ENCODE measurements at places on chromosomes 2 and 18.

DNA sequence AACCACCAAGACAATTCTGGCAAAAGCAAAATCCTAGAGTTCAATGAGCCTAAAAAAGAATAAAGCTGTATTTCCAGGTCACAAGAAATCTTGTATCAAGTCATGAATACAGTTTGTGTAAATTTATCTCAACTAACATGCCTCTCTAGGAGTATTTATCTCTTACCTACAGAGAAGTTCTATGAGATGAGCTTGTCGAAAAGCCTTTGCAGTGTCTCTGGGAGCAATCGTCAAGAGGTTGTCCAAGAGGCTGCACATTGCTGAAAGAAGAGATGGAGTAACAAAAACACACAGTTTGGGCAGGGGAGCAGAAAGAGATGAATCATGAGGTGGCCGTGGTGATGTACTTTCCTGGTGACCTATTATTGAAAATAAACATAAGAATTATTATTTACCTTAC, 112.0 kb upstream of the CD226 start:
- DNase-seq = no peak

DNA sequence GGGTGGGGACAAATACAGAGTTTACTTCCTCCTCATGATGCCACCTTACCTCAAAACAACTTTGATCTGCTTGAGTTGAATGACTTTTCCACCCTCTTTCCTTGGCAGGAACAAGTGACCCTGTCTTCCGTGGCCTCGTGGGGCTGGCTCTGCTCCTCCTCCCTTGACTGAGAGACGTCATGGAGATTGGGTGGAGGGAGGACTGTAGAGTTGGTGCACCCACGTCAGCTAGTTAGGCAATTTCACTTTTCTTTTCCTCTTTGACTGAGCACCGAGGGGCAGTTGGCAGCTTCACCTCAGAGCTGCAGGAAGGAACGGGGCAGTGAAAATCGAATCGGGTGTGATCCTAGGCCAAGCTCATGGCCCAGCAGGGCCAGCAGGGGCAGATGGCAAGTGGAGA, at the start of gene SP140:
Gene SP140, plus strand, starts transcription at position 251 of the 400 bp plus-strand sequence. Its CDS starts 109 bp downstream, at position 360.
- DNase-seq = no peak

DNA sequence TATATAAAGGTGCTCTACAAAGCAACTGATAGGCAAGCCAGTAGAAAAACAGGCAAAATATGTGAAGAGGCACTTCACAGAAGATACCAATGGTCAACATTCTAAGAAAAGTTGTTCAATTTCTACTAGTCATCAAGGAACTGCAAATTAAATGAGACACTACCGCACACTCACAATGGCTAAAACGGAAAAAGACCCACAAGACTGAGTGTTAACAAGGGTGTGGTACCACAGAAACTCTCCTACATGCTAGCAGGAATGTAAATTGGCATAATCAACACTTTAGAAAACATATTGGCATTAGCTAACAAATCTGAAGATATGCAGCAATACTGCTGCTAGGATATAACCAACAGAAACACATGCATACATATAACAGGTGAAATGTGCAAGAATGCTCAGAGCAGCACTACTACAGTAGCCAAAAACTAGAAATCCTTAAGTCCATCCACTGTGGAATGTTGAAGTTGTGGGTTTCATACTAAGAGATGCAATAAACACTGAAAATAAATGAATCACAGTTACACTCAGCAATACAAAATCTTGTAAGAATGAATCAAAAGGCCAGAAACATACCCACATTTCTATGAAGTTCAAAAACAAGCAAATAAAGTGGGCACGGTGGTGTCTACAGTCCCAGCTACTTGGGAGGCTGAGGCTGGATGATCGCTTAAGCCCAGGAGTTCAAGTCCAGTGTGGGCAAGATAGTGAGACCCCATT, 9.2 kb downstream of the RNU4ATAC start:
- DNase-seq = no peak

DNA sequence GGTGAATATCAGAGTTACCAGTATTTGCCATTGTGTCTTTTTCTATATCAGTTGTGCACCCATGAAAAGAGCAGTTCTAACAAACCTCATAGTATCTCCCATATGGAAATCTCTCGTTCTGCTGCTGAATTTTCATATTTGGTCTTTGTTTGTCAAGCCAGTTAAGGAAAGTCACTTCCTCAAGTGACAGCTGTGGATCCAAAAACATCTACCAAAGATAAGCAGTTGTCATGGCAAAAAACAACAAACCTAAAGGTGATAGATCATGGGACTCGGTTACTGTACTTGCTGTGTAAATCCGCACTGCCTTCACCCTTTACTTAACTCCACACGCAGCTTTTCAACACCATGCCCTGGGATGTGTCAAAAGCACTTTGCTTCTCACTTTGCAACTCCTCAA, 17.3 kb downstream of the BMP10 start:
- DNase-seq = no peak

DNA sequence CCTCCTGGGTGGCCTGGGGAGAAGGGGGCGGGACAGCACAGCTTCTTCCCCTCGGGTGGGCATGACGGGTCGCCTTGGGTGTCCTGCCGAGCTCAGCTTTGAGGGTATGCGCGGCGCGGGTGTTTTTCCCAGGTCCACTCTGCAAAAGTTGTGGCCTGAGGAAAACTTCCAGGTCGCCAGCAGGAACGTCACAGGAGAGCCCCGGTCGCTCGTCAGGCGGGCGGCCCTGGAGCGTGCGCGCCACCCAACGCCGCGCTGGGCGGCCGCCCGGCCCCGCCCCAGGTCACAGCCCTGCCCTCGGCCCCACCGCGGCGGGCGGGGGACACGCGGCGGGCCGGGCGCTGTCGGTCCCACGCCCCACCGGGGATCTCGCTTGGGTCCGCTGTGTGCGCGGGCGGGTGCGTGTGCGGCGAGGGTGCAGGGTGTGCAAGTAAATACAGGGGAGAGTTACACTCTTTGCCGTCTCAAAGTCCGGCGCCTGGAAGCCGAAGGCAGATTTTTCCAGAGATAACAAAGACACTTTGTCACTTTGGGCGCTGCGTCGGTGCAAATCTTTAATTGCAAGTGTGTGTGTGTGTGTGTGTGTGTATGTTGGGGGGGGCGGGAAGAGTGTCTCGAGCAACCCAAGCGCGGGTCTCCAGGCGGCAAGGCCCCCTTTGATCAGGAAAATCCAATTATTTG, 616 bp upstream of the SP5 start:
- DNase-seq = no peak

DNA sequence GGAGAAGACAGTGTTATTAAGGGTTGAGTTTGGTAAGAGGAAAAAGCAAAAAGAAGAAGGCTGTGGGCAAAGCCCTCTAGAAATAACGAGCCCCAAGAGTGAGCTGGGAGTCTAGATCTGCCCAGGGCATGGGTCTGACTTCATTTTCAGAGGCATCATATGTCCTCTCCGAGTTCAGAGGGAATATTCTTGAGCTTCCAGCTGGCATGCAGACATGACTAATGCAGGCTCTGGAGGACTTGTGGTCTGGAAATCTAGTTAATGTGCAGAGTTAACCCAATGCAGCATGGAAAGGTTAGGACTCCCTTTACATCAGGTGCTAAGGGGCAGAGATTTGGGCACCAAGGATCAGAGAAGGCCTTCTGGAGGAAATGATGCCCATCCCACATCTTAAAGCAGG, 7.3 kb downstream of the ACMSD start:
- DNase-seq = no peak

DNA sequence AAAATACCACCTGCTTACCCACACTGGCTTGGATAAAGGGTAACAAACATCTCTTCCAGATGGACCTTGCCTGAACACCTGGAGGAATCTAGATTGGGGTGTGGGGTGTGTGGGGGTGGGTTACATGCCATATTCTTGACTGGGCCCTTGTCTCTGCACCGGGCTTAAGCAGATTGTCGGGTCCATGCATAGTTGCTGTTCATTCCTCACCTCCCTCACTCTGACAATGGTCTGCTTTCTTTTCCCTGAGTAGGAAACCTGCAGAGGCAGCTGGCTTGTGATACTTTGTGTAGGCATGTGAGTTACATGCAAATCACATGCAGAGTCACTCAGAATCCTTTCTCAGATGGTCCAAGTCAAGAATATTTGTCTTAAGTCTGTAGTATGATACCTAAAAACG, 112.8 kb upstream of the GLS start:
- DNase-seq = no peak

DNA sequence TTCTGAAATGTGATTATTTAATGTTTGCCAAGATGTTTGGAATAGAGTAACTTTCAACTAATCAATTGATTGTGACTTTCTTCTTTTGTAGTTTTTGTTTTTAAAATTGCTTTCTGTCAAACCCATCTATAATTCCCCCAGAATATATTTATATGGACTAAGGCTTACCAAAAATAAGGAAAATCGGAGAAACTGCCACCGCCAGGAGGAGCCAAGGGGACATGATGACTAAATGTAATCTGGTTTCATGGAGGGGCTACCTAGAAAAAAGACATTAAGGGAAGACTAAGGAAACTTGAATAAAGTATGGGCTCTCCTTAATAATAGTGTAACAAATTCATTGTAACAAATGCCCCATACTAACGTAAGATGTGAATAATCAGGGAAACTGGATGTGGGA, 19.5 kb downstream of the BOLA3 start:
- no peak for DNase-seq

DNA sequence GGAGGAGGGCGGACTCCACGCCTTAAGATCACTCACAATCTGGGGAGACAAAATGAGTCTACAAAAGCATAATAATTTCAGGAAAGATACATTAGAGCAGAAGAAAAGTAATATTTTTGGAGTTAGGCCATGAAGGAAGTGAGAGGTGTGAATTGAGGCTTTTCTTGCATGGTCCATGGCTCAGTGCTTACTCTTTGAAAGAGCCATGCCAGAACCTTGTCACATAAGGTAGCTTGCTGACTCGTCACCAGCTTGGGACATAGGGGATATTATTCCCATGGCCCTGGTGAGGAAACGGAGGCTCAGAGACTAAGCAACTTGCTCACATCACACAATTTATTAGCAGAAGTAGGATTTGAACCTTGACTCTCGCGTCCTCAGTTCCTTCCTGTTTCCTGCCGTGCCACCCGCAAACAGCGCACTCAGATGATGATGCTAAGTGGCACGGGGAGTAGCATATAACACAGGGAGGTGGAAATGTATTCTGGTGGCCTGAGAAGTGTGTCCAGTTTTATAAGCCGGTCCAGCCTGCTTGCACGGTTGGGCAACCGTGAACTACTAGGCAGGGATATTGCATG, 312.2 kb upstream of the EPAS1 start:
- no peak for DNase-seq

DNA sequence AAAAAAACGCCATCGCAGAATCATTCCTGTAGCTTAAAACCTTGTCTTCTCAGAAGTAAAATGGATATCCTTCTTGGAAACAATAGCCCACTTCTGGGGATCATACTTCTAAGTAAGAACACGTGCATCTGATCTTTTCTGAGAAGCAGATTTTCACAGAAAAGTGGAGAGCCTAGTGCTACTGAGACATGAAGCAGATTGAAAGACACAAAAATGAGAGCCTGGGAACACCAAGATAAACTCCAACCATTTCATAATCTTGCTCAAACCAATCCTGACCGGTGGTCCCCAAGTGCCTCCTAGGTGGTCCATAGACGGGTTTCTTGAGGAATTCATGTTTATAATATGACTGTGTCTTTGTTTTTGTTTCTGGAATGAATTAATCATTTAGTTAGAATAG, 191.2 kb downstream of the IRS1 start:
- no peak for DNase-seq

DNA sequence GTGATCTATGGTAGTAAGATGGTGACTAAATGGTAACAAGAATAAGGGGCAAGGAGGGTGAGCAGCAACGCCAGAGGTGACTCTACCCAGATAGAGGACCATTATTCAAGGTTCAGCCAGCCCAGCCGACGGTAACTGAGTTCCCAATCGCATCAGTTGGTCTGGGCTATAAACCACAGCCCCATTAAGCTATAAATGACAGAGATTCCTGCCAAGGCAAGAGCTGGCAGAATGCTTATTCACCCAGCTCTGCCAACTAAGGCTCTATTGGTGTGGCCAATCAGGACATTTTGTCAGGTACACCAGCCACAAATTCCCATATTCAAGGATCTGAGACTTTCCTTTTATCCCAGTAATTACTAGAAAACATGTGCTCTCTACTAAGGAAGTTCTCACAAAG, 3.6 kb downstream of the CHN1 start:
- no peak for DNase-seq

DNA sequence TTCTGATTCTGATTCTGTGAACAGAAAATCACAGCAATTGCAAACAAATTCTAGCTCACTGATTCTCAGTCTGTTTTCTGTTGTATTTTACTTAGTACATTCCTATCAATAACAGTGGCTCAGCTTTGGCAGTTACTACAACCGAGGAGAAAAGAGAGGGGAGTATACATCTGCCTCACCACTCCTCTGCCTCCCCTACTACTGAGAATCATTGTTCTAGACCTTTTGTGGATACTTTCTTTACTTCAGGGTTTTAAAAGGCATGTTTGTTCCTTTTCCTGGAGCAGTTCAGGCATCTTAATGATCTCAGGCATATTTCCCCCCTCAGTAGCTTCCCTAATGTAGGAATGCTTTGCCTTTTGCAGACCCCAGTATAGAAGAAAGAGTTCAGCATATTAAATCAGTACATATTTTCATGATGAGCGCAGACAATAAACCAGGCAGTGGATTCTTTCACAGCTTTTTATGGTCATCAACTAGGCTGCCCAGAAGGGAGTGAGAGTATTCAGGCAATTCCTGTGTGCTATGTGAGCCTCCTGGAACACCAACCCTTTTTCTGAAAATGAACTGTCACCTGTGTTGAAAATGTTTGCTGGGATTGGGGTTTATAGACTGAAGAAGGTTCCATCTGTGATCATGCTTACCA, 10.3 kb downstream of the STAMBP start:
- DNase-seq = no peak

DNA sequence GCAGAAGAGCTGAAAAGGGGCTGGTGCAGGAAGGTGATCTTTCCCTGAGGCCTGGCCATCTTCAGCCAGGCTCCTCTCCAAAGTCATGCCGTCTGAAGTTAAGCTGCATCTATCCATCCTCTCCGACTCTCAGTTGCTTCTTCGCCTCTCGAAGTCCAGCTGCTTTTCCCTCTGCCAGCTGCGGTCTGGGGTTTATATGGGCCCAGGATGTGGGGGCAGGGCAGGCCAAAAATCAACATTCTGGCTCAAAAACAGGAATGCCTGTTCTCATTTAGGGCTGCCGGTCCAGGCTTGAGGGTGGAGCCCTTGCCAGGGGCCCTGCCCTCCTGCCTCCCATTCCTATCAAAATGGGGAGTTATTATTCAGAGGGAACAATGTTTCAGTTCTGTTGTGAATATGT, 31.2 kb downstream of the CREG2 start:
- no peak for DNase-seq

Data from AML-193 (cell line).